ENCODE measurements at places on chromosomes 7 and 10.

DNA sequence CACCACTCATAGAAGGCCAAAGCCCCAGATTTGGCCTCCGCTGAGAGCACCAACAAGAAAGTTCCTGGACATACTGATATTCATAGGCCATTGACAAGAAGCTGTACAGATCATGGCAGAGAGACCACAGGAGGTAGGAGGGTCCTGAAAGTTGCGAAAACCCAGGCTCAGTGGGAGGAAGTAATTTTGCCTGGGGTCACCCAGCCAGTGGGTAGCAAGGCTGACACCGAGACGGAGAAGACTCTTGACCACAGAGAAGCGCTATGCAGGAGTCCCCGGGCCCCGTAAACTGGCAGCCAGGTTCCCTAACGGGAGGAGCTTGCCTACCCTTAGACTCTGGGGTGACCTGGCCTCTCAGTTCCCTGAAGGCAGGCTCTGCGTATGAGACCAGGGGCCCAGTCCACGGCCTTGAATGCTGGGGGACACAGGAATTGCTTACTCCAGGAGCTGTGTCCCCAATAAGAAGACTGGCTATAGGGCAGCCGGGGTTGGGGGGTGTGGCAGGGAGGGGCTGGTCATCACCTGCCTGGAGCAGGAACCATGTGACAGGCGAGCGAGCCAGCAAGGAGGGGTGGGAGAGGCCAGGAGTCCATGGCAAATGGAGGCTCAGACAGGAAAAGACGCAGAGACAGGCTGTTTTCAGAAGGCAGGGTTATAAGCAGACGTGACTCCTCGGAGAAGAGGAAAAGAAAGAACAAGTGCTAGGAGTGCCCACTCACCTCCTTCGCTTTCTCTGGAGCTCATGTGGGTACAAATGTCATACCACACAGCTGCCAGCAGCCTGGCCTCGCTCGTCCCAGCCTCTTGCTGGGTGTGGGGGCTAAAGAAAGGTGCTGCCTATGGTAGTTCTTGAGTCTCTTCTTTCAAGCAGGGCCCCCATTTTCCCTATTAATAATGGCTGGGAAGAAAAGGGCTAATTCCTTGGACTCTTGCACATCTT lies 24.6 kb upstream of the NPFFR1 start:
- DNase-seq, result no peak

DNA sequence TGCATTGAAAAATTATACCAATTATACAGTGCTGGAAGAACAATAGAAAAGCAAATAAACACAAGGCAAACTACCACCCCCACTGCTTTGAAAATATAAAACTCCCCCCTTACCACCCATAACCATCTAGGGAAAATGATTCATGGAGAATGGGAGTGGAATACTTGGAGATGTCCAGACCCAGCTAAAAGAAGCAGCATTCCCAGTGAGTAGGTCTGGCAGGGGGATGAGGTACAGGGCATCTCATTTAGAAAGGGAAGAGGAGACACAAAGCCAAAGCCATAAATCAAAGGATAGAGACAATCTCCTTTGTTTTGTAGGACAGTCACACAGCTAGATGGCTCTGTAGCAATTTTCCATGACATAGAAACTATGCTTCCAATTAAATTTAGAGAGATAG lies 36.0 kb upstream of the DGKI start:
- DNase-seq, result no peak

DNA sequence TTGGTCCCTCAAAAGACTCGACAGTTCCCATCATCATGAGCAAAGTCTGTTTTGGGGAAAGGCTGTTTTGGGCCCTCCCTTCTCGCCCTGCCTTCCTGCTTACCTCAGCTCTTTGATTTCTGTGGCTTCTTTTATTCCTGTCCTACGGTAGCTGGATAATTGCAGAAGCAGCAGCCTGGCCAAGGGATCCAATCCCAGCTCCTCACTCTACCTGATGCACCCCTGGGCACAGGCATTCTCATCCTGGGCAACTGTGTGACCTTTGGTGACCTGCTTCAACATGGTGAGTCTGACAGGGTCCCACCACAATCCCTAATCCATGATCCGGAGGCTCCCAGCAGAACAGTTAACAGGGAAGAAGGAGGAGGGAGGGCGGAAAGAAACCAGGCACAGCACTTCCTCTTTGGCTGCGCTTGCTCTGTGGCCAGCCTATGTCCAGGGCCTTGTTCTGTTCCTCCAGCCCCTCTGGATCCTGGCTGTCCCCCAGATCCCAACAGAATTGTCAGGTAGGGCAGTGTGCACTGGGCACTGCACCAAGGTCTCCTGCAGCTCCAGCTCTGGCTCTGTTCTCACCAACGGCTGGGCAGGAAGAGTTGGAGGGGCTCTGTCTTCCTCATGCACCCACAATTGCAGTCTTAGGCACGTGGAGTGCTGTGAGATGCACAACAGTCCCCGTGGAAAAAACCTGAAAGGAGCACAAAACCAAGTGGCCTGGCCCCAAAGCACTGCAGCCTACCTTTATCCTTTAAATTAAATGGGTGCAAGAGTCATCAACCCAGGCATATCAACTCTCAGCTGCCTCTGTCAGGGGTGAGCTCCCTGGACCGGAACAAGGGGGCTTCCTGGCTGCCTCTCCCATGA lies 144.4 kb downstream of the PTPN20 start:
- DNase-seq, result no peak

DNA sequence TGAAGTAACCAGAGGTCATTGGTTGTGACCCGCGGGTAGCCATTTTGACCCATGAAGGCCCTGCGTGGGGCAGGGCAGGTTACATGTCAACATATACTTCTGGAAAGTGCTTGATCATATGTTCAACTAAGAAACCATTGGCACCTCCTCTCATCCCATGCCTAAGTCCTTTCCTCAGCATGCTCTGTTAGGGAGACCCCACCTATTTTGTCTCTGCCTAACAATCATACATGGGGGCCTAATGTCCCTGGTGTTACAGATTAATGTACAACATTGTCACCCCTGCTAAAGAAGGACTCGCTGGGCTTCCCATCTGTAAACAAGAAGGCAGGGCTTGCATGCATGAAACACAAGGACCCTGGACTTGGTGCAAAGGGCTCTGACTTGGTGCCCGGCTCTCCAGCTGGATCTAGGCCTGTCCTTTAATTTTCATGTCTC lies 133.7 kb upstream of the TNS3 start:
- DNase-seq, result no peak

GRCh38 chr7:20064181-20064970 lies 152.8 kb downstream of the MACC1 start:
- no peak for DNase-seq

GRCh38 chr10:11177926-11178471 lies 160.3 kb downstream of the CELF2 start:
- DNase-seq, result peak; percentile 39

GRCh38 chr10:115003396-115003795 lies 65.4 kb downstream of the TRUB1 start:
- DNase-seq, result no peak

GRCh38 chr7:7512861-7513597 lies 22.6 kb downstream of the COL28A1 start:
- no peak for DNase-seq

DNA sequence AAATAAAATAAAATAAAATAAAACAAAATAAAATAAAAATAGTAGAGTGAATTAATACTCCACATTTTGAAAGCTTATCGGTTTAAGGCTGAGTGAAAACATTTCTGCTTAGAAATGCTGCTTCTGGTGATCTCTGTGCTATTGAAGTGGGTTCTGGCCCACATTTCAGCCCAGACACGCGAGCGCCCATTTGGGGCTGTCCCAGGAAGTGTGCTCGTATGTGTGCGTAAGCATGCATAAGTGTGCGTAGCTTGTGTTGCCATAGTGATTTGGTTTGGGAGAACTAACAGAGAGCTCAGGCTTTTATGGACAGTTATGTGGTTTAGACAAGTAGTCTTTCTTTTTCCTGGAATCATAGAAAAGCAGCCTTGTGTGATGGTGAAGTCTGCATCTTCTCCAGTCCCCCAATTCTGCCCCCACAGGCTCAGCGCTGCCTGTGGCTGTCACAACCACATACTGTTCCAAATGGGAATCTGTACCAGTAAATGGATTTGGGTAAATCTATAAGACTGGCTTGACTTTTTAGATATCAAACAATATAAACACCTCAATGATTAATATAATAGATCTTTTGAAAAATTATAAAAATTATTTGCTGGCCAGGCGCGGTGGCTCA lies 29.8 kb upstream of the PURB start:
- DNase-seq, result peak; percentile 79

DNA sequence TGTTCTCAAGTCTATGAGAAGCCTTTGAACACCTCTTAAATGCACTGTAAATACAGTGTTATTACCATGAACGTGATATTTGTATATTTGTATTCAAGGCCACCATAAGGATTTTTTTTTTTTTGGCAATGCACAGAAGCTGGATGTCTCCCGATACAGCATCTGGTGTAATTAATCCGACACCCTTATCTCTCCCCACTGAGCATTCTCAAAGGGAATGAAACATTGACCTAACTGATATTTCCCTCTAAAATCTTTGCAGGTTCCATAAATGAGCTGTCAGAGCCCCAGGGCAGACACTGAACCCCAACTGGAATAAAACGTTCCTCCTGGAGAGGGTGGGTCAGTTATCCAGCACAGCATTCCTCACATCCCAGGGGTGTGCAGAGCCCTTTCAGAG lies 316.6 kb downstream of the PAXIP1 start:
- no peak for DNase-seq

- no peak for DNase-seq
Measured at GRCh38 chr10:86837663-86838062, 81.2 kb downstream of the BMPR1A start.

GRCh38 chr10:122709971-122710370 lies 10.3 kb upstream of the C10orf120 start:
- DNase-seq, result no peak

GRCh38 chr10:32956365-32957197 lies 1.4 kb downstream of the ITGB1 start:
- no peak for DNase-seq

DNA sequence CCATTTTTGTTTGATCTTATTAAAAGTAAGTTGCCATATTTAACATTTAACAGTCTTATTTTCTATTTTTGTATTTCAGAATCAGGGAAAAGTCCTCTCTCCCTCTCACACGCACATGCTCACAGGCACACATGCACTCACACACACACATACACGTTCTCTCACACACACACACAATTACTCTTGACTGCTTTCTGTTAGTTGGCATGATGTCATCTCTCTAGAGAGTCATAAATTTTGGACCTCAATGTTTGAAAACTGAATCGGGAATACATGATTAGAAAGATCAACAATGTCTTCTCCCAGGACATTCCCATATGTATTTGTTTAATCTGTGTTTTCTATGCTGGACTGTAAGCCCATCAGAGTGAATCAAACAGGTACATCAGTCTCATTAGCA lies 165.7 kb upstream of the AHR start:
- no peak for DNase-seq

- peak; percentile 7 for DNase-seq
Measured at GRCh38 chr7:23020742-23021401, 6.9 kb upstream of the HYCC1 start.

DNA sequence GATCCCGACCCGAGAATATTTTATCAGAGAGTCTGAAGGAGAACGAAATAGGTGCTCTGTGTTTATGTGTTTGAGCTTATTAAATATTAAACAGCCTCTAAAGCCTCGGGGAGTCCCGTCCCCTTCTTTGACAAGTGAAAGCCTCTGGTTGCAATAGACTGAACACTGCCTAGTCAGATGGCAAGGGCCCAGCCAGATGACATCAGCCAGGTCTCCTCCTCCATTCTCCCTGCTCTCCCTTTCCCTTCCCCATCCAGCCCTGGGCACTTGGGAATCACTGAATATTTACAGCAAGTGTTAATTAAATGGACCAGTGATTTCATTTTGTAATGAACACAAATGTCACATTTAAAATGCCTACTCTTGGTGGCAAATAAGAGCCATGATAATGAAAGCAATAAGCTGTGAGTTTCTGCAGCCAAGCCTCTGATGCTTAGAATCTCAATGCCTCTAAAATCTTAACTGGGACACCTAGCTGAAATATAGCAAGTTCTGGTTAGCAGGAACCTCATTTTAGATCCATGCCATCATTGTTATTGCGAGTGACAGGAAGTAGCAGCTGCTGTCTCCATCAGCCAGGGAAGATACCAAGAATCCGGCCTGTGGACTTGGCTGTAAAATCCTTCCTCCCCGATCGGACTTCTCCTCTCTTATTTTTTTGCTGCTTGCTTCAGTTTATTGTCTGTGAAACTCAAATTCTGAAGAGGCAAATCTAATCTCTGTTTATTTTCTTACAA lies 202.1 kb downstream of the PRPF18 start:
- DNase-seq, result no peak

- no peak for DNase-seq
Measured at GRCh38 chr7:114295522-114295921, 119.1 kb upstream of the FOXP2 start.

DNA sequence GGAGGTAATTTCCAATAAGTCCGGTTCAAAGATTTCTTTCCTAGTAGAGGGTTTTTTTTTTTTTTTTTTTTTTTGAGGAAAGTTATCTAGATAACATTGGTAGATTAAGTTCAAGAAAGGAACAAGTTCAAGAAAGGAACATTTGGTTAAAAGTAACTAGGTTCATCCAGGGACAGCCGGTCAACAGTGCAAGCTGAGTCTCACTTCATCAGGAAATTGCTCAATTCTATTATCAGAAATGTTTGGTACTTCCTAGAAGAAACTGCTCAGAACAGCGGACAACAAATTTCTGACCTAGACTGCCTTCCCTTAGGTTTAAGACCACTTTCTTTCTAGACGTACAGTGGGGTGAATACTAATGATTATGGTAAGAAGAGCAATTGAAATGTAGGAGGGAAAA lies 3.7 kb upstream of the IL2RA start:
- DNase-seq, result no peak

DNA sequence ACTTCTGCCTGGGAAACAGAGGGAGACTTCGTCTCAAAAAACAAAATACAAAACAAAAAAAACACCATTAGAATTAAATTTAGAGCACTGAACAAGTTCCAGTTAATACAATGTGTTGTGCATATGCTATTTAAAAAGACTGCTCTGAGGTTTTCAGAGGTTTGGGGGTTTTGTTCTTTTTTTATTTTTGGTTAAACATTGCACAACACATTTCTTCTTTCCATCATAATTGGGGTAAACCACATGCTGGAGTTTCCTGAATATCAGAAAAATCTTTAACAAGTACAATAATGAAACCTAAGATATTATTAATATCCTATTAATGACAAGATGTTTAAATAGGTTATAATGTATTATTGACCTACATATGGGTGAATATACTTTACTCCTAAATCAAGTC lies 26.3 kb downstream of the IGF2BP3 start:
- no peak for DNase-seq

DNA sequence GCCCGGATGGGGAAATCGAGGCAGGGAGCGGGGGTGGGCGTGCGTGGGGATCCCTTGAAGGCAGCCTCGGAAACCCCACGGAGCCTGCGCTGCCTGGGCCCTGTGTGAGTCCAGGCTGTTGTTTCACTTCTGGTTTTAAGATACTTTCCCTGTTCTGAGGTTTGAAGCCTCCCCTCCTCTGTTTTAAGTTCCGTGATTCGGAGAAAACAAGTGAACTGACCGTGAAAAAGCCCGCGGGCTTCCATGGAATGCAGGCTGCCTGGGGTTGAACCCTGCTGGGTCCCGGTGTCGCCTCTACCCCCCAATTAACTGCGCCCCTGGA lies 401 bp downstream of the LRRC27 start:
- DNase-seq, result no peak
